ENCODE measurements at places on chromosomes 3 and 15.

- no peak for DNase-seq
Measured at GRCh38 chr3:135157045-135157740, 362.1 kb downstream of the EPHB1 start.

DNA sequence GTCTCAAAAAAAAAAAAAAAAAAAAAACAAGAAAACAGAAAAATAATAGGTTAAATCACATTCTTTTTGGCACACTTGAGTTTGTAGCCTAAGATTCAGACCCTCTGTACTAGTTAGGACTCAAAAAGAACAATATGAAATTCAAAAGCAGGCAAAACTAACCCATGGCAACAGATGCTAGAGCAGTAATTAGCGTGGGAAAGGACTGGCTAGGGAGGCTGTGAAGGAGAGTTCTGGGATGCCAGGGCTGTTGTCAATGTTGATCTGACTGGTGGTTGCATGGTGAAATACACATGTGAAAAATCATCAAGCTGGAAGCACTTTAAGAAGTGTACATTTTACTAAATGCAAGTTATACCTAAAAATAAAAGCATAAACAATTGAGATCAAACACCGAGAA is 35.6 kb downstream of the KLHL6 start:
- no peak for DNase-seq

DNA sequence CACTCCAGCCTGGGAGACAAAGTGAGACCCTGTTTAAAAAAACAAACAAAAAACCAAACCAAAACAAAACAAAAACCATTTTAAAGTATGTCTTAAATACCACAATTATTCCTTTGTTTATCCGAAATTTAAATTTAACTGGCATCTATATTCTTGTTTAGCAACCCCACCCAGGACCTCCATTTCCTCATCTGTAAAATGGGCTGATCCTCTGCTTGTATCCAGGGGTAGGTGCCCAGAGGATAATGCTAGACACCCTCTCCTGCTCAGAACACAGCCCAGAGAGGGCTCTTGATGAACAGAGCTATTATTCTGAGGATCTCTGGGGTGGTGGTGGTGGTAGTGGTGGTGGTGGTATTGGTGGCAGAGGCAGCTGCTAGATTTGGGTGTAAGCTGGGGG is 9.8 kb downstream of the SH2D7 start:
- no peak for DNase-seq

GRCh38 chr3:139132976-139133375 is 88.3 kb upstream of the PRR23C start:
- no peak for DNase-seq

DNA sequence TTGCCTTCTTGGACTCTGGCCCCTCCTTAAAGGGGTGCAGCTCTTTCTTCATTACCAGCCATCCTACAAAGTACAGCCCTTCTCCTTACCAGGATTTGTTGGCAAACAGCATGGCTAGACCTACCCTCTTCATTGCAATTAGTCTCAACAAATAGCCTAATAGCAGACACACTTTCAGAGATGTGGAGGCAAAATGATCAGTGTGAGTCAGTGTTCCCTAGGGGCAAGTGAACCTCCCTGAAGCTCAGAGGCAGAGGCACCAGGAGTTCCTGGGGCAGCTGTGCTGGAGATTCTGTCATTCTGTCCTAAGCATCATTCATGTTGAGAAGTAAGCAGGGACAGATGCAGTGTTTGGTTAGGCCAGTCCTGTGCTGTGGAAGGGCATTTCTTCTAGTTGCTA is 14.6 kb upstream of the MECOM start:
- no peak for DNase-seq
